ENCODE measurements at places on chromosomes 16 and 17. TPM values are rescaled to one million over a fixed set of nuclear protein-coding genes. Genes with fewer than 3 reads are reported as not detected.

ZNF597 gene
- total RNA-seq = 1.9 TPM

GRCh38 chr16:10093576-10093975, 88.7 kb downstream of the GRIN2A start:
- DNase-seq = no peak

DNA sequence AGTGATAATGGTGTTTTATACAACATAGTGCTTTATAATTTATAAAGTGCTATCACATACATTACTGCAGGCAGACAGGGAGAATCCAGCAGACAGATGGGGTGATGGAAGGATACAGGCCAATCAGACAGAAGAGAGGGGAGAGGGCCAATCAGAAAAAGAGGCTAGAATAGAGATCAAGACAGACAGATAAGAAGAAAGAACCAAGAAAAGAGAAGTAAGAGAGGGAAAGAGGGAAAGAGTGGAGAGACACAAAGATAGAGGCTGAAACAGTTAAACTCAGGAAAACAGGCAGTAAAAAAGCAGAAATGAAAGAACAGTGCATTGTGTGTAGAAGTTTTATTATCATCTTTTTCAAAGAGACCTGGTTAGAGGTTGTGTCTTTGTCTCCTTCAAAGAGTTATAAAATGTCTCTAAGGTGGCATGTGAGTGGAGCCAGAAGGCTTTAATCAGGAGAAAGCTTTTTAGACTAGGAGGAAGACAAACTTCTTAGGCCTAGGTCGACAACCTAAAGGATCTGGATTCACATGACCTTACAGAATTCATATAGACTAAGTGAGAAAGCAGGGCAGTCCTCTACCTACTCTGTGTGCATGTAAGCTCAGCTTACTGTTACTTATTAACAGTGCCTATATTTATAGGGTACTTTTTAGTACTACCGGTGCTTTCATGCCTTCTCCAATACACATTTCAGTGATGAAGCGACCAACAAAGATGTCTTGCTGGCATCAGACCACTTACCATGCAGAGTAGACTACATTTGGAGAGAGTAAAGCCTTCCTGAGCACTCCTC, 8.3 kb upstream of the CHD3 start:
- no peak for DNase-seq

GRCh38 chr17:39826334-39826733, 37.8 kb downstream of the IKZF3 start:
- no peak for DNase-seq

- DNase-seq = no peak
Measured at GRCh38 chr16:72997141-72997542, 50.8 kb downstream of the ZFHX3 start.

- DNase-seq = no peak
Measured at GRCh38 chr16:68700831-68701230, 36.3 kb upstream of the CDH1 start.

- no peak for DNase-seq
Measured at GRCh38 chr16:75620326-75621169, 2.5 kb downstream of the ADAT1 start.

DNA sequence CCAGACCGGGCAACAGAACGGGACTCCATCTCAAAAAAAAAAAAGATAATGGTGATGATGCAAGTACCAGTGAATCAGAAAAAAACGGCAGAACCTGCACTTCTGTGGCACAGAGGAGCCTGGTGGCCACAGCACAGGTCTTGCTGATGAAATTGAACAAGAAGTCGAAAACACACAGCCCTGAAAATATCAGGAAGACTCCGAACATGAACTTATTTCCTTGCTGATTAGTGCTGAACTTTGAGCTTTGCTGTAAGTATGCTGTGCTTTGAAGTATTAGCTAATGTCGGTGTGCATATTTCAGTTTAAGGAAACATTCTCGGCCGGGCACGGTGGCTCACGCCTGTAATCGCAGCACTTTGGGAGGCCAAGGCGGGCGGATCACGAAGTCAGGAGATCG, 10.9 kb upstream of the MYO15B start:
- no peak for DNase-seq

GRCh38 chr16:49419006-49419405, 45.4 kb downstream of the C16orf78 start:
- no peak for DNase-seq

DNA sequence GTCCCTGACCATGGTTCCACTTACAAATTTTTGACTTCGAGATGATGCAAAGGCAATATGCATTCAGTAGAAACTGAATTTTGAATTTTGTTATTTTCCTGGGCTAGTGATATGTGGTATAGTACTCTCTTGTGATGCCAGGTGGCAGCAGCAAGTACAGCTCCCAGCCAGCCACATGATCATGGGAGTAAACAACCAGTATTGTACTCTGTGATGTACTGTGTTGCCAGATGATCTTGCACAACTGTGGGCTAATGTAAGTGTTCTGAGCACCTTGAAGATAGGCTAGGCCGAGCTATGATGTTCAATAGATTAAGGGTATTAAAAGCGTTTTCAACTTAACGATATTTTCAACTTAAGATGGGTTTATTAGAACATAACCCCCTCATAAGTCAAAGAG, 250.8 kb downstream of the STX8 start:
- DNase-seq = no peak

TBX2 gene
- 5.4 TPM for total RNA-seq

DNA sequence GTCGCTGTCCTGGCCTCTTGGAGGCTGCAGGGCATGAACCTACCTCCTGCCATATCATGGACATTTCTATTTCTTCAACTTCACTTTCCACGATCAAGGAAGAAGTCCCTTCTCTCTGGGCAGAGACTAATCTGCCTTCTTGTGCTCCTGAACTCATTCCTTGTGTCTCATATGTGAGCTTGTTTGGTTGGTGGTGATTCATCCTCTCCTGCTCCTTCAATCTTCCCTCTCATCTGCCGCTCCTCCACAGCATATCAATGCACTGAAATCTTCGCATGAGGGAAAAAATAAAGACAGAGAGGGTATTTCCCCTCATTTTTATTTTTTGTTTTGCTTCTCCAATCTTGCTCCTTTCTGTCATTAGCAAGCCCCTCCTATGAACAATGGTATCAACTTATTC, 571.7 kb upstream of the GOT2 start:
- no peak for DNase-seq

GRCh38 chr17:31788956-31789355, 70.1 kb downstream of the COPRS start:
- no peak for DNase-seq

SLC47A1 gene
- not detected for total RNA-seq

DNA sequence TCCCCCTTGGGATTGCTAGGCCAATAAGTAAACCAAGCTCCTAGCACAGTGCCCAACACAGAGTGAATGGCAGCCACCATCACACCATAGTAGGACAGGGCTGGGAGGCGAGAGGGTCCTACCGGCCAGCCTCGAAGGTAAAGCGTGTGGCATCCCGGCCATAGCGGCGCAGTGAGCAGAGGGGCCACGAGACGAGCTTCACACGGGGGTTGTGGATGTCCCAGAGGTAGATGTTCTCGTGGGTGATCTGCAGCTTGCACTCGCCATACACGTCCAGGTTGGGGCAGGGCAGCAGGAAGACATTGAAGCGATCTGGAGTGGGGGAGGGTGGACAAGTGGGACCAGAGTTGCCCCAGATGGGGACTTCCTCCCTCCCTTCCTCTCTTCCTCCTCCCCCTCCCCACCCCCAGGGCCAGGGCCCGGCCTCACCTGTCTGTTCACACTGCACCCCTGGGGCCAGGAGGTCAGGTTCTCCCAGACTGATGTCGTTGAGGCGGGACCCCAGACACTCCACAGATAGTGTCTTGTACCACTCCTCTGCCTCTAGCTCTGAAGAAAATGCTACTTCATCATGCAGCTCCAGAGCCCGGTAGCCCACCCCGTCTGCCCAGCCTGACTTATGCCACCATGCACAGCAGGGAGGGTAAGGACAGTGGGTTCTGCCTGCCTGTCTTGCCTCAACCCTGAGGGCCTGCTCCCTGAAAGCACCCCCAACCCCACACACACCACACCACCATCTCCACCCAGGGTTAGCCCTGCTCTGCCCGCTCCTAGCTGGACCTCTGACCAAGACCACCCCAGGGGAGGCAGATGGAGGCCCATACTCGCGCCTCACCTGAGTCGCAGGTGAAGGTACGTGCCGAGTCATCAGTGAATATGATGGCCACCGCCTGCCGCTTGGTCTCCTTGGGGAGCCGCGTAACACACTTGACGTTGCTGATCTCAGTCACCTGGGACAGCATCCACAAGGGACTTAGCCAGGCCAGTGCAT, 11.3 kb downstream of the DOK4 start:
- DNase-seq = no peak

DNA sequence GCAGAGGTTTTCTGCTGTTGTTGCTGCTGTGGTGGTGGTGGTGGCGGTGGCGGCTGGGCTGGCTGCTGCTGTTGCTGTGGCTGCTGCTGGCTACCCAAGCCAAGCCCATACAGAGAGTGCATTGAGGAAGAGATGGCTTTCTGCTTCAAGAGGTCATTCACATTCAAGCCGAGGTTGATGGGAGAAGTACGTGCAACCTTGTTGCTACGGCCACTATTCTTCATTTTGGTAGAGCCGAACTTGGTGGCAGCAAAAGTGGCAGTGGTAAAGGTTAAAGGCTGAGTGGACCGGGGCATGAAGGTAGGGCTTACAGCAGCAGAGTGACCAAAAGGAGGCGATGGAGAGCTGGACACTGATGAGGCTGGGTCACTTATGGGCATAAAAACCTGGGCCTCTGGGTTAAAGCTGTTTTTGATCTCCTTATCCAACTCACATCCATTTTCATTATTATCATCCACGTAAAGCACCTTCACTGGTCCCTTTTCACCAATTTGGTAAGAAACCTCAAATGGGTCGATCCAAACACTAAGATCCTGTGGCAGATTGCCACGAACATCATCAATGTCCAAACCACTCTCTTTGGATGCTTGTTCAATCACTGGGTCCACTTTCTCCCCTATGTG, 2.8 kb downstream of the TOB1 start:
- DNase-seq = peak; percentile 77

- DNase-seq = no peak
Measured at GRCh38 chr16:57277586-57277985, 6.9 kb downstream of the PLLP start.

DNA sequence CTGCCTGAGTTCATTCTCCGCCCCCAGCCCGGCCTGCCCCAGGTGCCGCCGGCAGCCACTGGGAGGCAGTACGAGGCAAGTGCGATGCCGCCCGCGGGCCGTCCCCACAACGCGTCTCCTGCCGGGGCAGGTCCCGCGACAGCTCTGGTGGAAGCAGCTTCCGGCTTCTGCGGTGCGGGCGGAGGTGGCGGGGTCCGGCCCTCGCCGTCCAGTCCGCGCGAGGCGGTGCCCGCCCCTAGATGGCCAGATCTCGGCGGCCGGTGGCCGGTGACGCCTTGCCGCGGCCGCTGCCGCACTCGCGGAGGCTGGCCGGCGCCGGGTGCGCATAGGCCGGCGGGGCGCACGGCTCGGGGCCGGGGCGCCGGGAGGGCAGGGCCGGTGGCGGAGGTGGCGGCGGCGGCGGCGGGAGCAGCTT, 1.8 kb downstream of the GJD3 start:
- DNase-seq = peak; percentile 91

GRCh38 chr17:2054262-2054511, 716 bp upstream of the HIC1 start:
- DNase-seq = no peak

GRCh38 chr16:89697616-89698331, 3.7 kb downstream of the SPATA2L start:
- peak; percentile 20 for DNase-seq

GRCh38 chr17:34669511-34669910, 90.1 kb downstream of the TMEM132E start:
- no peak for DNase-seq

DNA sequence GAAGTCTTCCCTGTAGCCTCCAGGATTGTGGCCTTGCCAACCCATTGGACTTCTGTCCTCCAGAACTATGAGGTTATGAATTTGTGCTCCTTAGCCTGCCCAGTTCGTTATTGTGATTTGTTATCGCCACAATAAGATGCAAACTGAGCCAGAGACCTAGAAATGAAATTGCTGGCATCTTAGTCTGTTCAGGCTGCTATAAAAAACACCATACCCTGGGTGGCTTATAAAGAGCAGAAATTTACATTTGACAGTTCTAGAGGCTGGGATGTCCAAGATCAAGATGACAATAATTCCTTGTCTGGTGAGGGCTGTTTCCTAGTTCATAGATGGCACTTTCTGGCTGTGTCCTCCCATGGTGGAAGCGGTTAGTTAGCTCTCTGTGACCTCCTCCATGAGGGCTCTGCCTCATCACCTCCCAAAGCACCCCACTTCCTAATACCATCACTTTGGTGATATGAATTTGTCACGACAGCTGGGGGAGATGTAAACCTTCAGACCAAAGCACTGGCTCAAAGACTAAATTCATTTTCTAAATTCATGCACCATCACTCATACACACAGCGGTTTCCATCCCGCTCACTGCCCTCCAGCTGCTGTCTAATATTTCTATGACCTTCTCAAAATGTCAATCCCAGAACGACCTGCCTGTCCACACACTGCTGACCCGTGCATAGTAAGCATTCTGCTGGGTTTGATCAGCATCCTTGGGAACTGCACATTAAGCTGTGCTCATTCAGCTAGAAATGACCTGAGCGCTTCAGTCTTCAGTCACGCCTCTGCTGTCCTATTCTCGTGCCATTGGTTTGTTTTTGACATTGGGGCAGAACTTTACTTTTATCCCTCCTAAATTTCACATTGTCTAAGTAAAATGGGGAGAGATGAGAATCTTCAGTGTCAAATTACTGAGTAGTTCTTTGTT, 36.6 kb downstream of the GINS3 start:
- no peak for DNase-seq

CDK3 gene
- total RNA-seq = 7.1 TPM

GRCh38 chr17:80883831-80884735, 107.6 kb upstream of the CHMP6 start:
- no peak for DNase-seq

HOXB7 gene
- total RNA-seq = 0.64 TPM

CEP112 gene
- 8.5 TPM for total RNA-seq

DNA sequence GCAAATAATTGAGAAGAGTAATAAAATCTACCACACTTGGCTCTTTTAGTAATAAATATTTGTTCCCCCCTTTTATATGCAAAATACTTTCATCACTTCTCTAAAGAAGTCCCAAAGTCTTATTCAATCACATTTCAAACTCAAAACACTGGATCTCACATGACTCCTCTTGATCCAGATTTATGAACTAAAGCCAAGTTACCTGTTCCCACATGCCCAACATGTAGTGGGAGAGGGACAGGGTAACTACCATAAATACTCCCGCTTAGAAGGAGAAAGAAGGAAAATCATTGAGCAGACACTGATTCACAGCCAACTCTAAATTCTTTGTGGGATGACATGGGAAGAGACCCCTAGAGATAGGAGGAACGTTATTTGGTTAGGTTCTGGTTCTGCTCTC, 64.9 kb upstream of the PMFBP1 start:
- no peak for DNase-seq

HCFC1R1 gene
- 117 TPM for total RNA-seq

HSF4 gene
- 7.2 TPM for total RNA-seq

DNA sequence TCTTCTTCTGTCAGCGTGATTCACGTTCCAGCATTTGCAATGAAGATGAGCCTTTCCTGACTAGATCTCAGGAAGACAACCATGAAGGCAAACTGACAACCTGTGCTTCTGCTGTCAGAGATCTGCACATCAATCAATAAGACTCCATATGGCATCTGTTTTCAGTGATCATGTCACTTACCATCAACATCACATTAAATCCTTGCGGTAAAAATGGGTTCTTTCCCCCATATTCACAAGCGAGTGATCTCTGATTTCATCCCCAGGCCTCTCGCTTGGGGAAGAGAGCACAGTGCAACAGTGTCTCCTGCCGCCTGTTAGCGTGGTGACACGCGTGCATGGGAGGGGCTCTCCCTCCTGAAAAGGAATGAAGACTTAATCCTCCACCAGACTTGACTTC, 11.1 kb downstream of the NACA2 start:
- DNase-seq = peak; percentile 42

- DNase-seq = no peak
Measured at GRCh38 chr16:67301080-67301782, 21.9 kb downstream of the PLEKHG4 start.

All from glutamatergic neuron (in vitro differentiated cells).